ENCODE measurements at places on chromosomes 3 and 15.

- DNase-seq, result no peak
Observed at GRCh38 chr3:124461838-124462632, 268.2 kb upstream of the UMPS start.

DNA sequence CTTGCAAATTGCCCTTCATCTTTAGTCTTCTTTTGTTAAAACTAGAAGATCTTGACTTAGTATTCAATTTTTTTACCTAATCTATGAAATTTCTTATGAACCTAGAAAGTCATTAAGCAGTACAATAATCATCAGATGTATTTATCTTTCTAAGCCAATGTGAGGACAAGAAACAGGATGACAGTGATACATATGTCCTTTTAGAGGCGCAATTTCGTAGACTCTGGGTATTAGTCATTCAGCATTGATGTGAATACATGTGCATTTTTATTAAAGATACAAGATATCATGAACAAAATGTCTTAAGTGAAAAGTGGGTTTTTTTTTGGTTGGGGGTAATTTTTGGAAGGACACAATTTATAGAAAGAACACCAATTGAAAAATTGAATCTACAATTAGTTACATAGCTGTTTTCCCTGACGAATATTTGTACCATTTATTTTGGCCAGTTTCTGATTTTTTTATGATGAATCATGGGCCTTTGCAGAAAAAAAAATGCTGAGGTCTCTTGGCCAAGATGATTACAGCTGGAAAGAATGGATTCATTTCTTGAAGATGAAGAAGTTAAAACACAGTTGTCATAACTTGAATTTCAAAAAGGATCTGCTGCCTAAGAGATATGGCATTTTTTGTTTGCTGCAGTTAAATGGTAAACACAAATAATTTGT is 48.9 kb upstream of the AGTR1 start:
- DNase-seq, result no peak

GRCh38 chr3:128344052-128344735 is 122.5 kb downstream of the DNAJB8 start:
- DNase-seq, result no peak

- no peak for DNase-seq
Observed at GRCh38 chr3:162250782-162251181, 754.2 kb downstream of the OTOL1 start.

- no peak for DNase-seq
Observed at GRCh38 chr3:43766672-43767465, 76.1 kb downstream of the ABHD5 start.

- DNase-seq, result no peak
Observed at GRCh38 chr3:117427081-117427480, 717.5 kb downstream of the TUSC7 start.

DNA sequence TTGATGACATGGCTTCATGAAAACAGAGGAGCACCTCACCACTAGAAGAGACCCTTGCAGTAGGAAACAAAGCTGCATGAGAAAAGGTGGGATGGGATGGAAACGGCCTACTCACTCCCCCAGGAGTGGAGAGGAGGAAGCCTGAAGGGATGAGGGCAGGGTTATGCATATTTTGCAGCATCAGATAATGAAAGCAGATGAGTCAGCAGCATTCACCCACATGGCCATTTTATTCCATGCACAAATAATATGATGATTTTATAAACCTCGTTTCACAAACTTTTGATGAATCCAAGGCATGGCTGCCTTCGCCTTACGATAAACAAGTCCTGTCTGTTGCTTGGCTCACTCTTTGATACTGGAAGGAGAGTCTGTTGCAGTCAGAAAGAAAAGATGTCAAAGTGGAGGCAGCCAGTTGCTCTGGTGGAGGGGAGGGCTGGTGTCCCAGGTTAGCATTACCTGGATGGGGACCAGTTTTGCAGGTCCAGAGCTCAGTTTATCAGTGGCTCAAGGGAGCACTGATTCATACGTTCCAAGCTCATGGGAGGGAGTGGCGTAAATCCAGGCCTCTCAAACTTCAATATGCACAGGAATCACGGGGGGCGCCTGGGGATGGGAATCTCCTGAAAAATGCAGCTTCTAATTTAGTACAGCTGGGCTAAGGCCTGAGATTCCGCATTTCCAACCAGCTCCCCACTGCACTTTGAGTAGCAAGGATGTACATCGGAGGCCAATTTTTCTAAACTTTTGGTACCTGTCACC is 9.2 kb upstream of the EHD4 start:
- no peak for DNase-seq

- no peak for DNase-seq
Observed at GRCh38 chr3:149374793-149375500, 2.5 kb downstream of the TM4SF1 start.

DNA sequence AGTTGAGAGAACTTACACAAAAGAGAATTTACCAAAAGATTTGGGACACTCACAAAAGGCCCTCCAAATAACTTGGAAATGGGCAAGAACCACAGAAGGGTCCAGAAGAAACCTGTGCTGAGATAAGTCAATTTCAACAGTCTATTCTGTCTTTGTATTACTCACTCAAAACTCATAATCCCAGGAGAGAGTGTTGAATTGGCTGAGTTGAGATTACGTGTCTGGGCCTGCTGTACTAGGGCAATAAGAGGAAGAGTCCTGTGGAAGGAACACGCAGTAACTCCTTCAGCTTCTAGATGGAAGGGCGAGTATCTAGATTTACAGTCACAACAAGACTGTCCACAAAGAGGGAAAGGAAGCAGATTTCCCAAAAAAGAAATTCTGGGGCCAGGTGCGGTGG is 42.5 kb upstream of the DYNC1LI1 start:
- DNase-seq, result no peak

GRCh38 chr15:91124132-91124531 is 24.1 kb downstream of the SV2B start:
- DNase-seq, result no peak

DNA sequence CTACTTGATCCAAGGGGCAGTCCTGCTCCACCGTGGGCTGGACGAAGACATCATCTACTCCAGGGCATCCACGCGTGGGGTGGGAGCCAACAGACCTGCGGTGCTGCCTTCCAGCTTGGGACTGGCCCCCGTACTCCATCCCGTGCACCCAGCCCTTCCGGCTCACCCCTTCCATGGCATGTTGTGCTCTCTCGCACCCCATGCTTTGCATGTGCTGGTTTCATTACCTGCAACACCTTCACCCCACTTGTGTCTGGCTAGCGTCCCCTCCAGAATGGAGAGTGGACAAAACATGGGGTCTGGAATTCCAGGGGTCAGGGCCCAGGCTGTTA is 30.2 kb downstream of the SEMA7A start:
- no peak for DNase-seq

DNA sequence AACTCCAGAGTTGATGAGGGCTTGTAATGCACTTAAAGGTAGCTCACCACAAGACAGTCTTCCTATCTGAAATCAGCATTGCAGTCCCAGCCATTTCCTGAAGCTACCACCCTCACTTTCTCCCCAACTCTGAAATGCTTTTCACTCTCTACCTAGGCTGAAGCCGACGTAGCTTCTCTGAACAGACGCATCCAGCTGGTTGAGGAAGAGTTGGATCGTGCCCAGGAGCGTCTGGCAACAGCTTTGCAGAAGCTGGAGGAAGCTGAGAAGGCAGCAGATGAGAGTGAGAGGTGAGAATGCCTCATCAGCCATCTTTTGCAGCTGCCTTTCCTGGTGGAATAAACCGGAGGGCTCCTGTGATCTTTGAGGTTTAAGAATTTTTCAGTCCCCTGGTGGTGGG is 14.3 kb downstream of the TPM1 start:
- DNase-seq, result no peak

DNA sequence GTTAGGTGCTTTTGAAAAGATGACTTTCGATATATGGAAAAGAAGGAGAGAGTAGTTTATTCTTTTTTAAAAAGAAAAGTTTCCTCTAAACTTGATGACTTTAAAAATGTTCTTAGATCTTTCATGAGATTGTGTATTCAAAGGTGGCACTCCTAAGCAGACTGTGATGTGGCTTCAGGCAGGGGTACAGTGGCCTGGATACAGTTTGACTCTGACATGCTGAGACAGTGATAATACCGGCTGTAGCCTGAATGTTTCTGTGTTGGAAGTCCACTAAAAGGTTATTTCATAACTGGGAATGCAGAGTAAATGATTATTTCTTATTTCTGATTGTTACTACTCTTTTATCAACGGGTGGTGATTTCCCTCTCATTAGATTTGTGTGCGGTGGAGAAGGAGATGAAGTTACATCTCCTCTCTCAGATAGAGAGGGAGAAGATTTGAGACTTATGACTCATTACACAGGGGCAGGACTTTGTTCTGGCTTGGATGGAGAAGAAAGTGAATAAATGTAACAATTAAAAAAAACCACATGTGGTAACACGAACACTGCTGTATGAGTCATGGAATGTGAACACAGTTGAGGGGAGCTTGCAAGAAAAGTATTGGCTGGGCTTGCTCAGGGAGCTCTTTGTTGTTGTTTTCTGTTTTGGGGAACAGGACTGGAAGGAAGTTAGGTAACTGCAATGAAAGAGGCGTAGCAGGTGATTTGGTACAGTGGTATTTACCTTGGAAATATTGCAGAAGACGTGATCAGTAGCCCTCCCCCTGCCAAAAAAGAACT is 21.6 kb downstream of the SPTSSB start:
- DNase-seq, result no peak

DNA sequence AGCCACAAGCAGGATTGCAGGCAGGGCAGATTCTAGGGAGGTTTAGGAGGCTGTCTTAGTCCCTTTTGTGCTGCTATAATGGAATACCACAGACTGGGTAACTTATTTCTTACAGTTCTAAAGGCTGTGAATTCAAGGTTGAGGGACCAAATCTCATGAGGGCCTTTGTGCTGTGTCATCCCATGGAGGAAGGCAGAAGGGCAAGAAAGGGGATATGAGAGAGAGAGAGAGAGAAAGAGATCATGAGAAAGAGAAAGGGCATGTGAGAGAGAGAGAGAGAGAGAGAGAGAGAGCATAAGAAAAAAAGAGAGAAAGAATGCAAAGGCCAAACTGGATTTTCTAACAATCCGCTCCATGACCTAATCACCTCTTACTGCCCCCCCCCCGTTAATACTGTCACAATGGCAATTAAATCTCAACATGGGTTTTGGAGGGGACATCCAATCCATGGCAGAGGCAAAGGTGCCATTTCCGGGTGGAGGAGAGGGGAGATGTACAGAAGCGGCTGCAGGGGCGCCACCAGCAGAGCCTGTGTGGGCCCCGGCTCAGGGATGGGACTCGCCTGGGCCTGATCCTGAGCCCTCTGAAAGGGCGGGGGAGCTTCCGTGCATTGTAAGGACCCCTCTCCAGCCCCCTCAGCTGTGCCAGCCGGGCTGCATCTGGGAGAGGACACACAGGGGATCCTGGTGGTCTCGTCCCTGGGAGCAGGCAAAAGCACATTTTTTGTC is 20.5 kb downstream of the MRPS11 start:
- DNase-seq, result no peak

- DNase-seq, result no peak
Observed at GRCh38 chr3:106740116-106740515, 637.1 kb upstream of the CCDC54 start.
